T-helper 17 cell (primary cell): ENCODE measurements at places on chromosomes 6 and 20.
A peak's percentile ranks its signal among the peaks of the same experiment; 100 is the strongest.

DNA sequence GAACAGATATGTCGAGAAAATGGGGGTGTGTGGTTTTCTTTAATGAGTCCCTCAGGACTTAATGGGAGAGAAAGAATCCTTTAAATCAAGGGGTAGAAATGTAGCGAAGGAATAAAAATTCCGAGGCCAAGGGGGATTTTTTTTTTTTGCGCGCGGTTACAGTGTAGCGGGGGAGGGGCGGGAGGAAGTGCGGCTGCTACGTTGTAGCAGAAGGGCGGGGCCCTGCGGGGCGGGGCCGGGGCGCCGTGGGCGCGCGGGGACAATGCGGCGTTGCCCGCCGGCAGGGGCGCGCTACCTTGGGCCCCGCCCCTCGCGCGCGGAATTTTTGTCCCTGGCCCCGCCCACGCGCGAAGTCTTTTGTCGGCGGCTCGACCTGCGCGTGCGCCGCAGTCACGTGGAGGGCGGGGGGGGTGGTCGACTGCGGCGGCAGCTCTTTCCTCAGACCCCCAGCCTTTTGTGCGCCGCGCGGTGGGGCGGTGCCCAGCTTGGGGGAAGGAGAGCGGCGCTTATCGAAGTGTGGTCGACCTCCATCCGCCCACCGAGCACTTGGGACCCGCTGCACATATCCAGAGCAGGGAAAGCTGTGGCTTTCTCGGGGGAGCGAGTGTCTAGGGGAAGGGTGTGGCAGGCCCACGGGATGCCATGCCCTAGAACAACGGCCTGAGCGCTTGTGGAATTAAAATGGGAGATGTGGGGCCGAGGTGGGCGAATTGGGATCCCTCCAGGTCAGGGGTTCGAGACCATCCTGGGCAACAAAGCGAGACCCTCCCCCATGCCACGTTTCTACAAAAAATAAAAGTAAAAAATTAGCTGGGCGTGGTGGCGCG is 1.3 kb downstream of the TUBB start:
- peaks cover 54% of the 10 kb centered on the region for H3K4me1 ChIP-seq
- peak; percentile 96 for DNase-seq
- no peaks in the 10 kb centered on the region for H3K27me3 ChIP-seq
- peak overlapping the region; percentile 94 for H3K27ac ChIP-seq
- H3K36me3 ChIP-seq = peaks cover 9% of the 10 kb centered on the region

DNA sequence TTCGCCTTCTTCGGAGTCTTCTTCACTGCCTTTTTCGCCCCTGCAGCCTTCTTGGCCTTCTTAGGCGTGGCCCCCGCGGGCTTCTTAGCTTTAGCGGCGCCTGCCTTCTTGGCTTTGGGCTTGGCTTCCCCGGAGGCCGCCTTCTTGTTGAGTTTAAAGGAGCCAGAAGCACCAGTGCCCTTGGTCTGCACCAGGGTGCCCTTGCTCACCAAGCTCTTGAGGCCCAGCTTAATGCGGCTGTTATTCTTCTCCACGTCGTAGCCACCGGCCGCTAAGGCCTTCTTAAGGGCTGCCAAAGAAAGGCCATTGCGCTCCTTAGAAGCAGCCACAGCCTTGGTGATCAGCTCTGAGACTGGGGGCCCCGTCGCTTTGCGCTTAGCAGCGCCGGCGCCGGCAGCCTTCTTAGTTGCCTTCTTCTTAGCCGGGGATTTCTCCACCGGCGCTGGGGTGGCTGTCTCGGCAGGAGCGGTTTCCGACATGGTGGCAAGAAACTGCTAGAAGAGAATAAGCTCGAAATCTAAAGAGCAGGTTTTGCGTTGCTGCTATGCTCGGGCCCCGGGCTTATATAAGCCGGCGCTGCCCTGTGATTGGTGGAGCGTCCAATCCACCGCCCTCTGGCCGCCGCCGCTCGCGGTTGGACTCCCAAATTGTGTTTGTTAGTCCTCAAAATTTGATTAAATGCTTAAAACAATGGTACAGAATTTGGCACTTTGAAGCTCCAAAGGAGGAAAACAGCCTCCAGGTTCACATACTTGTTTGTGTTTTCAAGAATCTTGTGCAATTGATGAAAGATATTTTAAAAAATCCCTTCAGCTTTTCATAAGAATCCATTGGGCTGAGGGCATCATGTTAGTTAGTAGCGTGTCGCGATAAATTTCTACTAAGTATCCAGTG is 44.9 kb downstream of the OR2B2 start:
- peaks cover 40% of the 10 kb centered on the region for H3K4me1 ChIP-seq
- no peaks in the 10 kb centered on the region for H3K36me3 ChIP-seq
- H3K27ac ChIP-seq = peak overlapping the region; percentile 91

- DNase-seq = no peak
- H3K36me3 ChIP-seq = peaks cover 2% of the 10 kb centered on the region
- H3K4me1 ChIP-seq = peaks cover 10% of the 10 kb centered on the region
- H3K4me3 ChIP-seq = no peak overlapping the region
Observed at GRCh38 chr20:50898475-50898874, 32.8 kb downstream of the ADNP start.

- no peaks in the 10 kb centered on the region for H3K36me3 ChIP-seq
- no peak overlapping the region for H3K27ac ChIP-seq
- peaks cover 5% of the 10 kb centered on the region for H3K27me3 ChIP-seq
- no peak for DNase-seq
- no peak overlapping the region for H3K4me3 ChIP-seq
- no peaks in the 10 kb centered on the region for H3K4me1 ChIP-seq
Observed at GRCh38 chr6:72724545-72724944, 102.7 kb downstream of the KCNQ5 start.

DNA sequence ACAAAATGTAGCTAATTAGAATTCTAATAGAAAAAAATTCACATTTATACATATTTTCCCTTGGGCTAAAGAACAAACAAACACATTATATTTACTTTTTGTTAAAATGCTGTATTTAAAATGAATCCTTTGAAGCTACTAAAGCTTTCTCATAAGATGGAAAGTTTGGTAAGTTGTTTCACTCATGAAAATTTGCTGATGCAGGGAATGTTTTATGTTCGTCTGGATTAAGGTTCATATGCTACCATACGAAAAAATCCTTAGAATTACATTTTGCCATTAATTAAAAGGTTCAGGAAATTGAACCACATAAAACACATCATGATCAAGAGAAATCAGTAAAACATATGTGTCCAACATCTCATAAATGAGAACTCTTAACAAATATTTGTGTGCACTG is 62.2 kb downstream of the SMLR1 start:
- DNase-seq = no peak
- peaks cover 8% of the 10 kb centered on the region for H3K36me3 ChIP-seq
- no peak overlapping the region for H3K27ac ChIP-seq
- H3K27me3 ChIP-seq = no peaks in the 10 kb centered on the region
- H3K4me3 ChIP-seq = no peak overlapping the region

DNA sequence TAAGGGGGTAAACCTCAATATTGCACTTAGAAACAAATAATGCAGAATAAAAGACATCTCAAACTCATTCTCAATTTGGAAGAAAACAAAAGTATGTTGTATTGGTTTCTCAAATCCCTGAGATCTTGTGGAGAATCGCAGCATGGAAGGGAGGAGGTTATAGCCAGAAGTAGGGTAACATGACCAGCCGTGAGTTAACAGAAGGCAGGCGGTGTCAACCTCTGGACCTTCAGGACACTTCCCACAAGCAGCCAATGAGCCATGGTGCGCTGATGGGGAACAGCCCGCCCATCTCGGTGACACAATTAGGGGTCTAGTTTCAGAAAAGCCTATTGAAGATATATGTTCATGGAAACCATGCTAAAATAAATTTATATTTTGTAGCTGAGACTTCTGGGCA is 98.4 kb downstream of the ALDH8A1 start:
- no peak for DNase-seq
- no peak overlapping the region for H3K27ac ChIP-seq
- H3K4me3 ChIP-seq = no peak overlapping the region
- H3K27me3 ChIP-seq = peaks cover 36% of the 10 kb centered on the region
- H3K4me1 ChIP-seq = peaks cover 4% of the 10 kb centered on the region

DNA sequence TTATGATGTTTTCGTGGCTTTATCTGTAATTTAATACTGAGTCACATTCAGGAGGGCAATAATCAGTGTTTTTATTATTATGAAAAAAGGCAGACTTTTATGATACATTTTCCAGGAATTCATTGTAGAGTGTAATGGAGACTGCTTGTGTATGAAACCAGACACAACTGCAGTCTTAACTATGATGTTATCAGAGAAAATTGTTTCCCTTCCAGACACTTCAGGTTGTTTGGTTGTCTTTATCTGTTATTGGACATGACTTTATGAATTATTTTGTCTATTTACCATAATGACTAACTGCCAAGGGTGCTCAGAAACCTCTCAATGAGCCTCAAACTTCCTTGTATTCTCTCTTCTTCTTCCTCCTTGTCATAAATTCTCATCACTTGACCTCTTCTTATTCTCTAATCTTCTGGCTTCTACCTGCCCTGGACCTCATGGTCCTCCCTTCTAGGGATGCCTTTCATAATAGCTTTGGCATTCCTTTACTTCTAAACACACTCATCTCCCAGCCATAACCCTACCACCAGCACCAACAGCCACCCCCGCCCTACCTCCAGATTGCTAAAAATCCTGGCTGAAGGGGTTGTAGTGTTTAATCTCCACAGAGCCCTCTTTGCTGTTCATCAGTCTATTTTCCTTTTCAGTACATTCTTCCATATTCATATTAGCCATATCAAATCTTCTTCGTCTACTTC is 492.5 kb downstream of the CDKAL1 start:
- no peaks in the 10 kb centered on the region for H3K4me1 ChIP-seq
- peaks cover 7% of the 10 kb centered on the region for H3K36me3 ChIP-seq
- H3K27me3 ChIP-seq = no peaks in the 10 kb centered on the region
- DNase-seq = no peak

GRCh38 chr6:155147958-155148663 is 115.7 kb upstream of the CLDN20 start:
- H3K4me3 ChIP-seq = no peak overlapping the region
- no peak for DNase-seq
- peaks cover 13% of the 10 kb centered on the region for H3K4me1 ChIP-seq
- no peak overlapping the region for H3K27ac ChIP-seq

- H3K4me3 ChIP-seq = no peak overlapping the region
- no peak for DNase-seq
- H3K27ac ChIP-seq = no peak overlapping the region
- H3K27me3 ChIP-seq = peaks cover 55% of the 10 kb centered on the region
- H3K36me3 ChIP-seq = no peaks in the 10 kb centered on the region
- no peaks in the 10 kb centered on the region for H3K4me1 ChIP-seq
Observed at GRCh38 chr6:44341095-44341890, 1.2 kb upstream of the SPATS1 start.

DNA sequence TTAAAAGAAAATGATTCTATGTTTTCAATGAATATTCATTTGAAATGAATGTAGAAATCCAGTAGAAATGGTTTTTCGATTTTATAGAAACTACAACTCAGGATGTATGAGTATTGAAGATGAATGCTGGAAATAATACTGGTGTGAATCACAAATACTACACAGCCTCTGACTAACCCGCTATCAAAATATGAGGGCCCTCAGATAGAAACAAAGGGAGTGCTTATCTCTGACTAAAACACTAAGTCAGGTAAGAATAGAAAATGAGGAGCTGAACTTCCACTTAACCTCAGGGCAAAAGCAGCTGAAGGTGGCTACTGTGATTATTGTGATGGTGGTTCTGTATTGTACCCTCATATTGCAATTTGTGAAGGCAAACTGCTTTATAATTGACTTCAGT is 220.9 kb upstream of the RNF217 start:
- no peak overlapping the region for H3K27ac ChIP-seq
- H3K27me3 ChIP-seq = no peaks in the 10 kb centered on the region
- DNase-seq = no peak
- H3K36me3 ChIP-seq = no peaks in the 10 kb centered on the region
- no peaks in the 10 kb centered on the region for H3K4me1 ChIP-seq
- H3K4me3 ChIP-seq = no peak overlapping the region

GRCh38 chr6:105892577-105893262 is 193.4 kb upstream of the PRDM1 start:
- no peak for DNase-seq
- no peak overlapping the region for H3K27ac ChIP-seq
- H3K4me3 ChIP-seq = no peak overlapping the region
- H3K4me1 ChIP-seq = no peaks in the 10 kb centered on the region
- H3K27me3 ChIP-seq = no peaks in the 10 kb centered on the region

- H3K27me3 ChIP-seq = no peaks in the 10 kb centered on the region
- peak overlapping the region; percentile 94 for H3K27ac ChIP-seq
- H3K36me3 ChIP-seq = no peaks in the 10 kb centered on the region
- DNase-seq = no peak
Observed at GRCh38 chr6:163415620-163416556, 1.4 kb downstream of the QKI start.

DNA sequence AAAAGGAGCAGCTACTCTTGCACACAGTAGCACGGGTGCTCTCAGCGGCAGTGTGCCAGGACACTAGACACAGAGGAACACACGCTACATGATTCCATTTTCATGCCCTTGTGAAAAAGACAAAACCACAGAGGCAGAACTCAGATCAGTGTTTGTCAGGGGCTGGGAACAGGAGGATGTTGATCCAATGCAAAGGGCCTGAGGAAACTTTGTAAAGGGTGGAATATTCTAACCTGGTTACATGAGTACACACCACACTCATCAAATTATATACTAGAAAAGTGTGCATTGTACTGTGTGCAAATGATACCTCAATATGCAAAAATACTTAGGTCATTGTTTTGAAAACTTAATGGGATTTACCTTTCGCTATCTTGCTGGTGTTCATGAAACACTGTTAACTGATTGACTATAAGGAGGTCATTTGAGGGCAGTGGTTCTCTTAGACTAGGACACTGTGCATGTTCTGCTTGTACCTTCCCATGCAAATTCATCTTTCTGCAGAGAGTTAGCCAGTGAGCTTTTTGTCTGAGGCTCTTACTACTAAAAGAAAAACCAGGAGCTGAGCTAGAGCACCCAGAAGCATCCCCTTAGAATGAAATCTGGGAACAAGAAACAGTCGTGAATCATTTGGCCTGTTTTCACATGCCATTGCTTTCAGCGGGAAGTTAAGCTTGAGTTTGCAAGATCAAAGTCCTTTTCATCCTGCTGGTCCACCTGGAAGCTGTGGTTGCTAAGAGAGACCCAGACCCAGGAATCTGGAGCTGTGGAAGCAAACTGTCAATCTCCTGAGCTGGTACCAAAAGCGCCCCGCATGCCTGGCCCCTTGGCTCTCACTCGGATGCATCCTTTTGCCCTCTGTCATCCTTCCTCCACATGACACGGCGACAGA is 204.8 kb downstream of the TTLL2 start:
- peaks cover 70% of the 10 kb centered on the region for H3K27me3 ChIP-seq
- H3K36me3 ChIP-seq = peaks cover 4% of the 10 kb centered on the region
- no peak overlapping the region for H3K27ac ChIP-seq

- H3K36me3 ChIP-seq = peaks cover 2% of the 10 kb centered on the region
- H3K4me3 ChIP-seq = no peak overlapping the region
- DNase-seq = no peak
- H3K4me1 ChIP-seq = peaks cover 2% of the 10 kb centered on the region
Observed at GRCh38 chr20:63493563-63494020, 5.3 kb downstream of the EEF1A2 start.
